ENCODE measurements at places on chromosomes 1 and 21.

- no peak for DNase-seq
Measured at GRCh38 chr1:44262414-44262813, 49.1 kb downstream of the DMAP1 start.

DNA sequence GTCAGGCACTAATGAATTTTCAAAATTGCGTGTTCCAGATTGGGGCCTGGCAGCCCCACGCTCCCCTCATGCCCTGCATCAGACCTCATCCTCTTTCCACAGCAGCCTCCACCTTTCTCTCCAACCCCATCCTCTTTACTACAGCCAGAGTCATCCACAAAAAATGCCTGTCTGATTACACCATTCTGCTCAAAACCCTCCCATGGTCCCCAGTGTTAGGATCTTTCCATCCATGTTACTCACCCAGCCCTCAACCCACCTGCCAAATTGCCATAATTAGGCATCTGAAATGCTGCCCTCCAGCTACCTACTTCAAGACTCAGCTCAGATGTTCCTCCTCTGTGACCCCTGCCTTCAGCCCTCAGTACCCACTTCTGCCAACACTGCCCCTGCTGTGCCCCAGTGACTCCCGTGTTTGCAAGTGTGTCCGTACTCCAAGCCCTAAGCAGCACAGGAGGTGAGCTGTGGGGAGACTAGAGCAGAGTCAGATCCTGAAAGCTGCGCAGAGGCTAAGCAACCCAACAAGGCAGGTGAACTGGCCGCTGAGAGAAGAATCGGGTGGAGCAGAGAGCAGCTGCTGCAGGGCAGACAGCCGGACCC lies 715 bp upstream of the ARTN start:
- DNase-seq = no peak

- DNase-seq = no peak
Measured at GRCh38 chr1:17045634-17046333, 8.0 kb downstream of the SDHB start.

- DNase-seq = peak; percentile 88
Measured at GRCh38 chr21:46458315-46459023, at the start of gene DIP2A. Gene DIP2A, plus strand, starts transcription at chr21:46458891. Its CDS starts 241 bp downstream, at chr21:46459132.

DNA sequence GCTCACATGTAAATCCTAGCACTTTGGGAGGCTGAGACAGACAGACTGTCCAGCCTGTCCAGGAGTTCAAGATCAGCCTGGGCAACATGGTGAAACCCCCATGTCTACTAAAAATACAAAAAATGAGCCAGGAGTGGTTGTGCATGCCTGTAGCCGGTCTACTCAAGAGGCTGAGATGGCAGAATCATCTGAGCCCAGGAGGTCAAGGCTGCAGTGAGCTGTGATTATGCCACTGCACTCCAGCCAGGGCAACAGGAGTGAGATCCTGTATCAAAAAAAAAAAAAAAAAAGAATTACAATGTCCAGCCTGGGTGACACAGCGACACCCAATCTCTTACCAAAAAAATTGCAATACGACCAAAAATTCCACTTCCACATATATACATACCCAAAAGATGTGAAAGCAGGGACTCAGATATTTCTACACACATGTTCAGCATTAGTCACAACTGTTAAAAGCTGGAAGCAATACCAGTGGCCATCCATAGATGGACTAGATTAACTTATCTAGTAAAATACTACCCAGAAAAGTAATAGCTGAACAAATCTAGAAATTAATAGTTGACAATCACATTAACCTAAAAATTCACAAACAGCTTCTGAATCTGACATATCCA lies 49.2 kb downstream of the ASH1L start:
- DNase-seq = no peak

DNA sequence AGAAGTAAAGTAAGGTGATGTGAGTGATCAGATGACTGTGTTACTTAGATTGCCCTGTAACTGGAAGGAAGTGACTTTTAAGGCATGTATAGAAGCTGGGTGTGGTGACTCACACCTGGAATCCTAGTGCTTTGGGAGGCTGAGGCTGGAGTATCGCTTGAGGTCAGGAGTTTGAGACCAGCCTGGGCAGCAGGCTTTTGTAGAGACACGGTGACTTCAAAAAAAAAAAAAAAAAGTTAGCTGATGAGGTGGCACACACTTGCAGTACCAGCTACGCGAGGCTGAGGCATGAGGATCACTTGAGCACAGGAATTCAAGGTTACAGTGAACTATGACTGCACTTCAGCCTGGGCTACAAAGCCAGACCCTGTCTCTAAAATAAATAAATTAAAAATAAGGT lies 2.3 kb upstream of the USP16 start:
- DNase-seq = no peak

DNA sequence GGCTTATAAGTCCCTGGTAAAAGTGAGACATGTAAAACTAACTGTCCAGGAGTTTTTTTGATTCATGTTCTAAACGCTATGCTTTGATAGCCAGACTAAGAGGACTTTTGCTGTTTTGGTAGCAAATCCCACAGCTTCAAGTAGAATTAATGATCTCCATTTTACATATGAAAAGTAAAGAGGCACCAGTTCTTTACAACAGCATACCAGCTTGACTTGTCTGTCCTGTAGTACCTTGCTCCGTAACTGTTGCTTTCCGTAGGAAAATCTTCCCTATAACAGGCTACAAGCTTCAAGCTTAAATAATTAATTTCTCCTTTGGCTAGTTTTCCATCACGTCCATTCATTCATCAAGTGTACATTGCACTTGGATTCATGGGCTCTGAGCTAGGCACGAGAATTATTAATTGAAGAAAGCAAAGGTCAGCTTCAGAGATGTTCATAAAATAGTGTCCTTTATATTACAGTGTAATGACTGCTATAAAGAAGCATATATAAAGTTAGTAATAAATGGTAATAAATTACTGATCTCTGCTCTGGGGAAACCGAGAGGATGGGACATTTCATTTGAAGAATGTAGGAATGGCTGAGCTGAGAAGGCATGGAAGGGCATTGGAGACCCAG lies 29.2 kb downstream of the B3GALT5 start:
- no peak for DNase-seq

- DNase-seq = no peak
Measured at GRCh38 chr1:243390162-243390791, 134.4 kb downstream of the SDCCAG8 start.

DNA sequence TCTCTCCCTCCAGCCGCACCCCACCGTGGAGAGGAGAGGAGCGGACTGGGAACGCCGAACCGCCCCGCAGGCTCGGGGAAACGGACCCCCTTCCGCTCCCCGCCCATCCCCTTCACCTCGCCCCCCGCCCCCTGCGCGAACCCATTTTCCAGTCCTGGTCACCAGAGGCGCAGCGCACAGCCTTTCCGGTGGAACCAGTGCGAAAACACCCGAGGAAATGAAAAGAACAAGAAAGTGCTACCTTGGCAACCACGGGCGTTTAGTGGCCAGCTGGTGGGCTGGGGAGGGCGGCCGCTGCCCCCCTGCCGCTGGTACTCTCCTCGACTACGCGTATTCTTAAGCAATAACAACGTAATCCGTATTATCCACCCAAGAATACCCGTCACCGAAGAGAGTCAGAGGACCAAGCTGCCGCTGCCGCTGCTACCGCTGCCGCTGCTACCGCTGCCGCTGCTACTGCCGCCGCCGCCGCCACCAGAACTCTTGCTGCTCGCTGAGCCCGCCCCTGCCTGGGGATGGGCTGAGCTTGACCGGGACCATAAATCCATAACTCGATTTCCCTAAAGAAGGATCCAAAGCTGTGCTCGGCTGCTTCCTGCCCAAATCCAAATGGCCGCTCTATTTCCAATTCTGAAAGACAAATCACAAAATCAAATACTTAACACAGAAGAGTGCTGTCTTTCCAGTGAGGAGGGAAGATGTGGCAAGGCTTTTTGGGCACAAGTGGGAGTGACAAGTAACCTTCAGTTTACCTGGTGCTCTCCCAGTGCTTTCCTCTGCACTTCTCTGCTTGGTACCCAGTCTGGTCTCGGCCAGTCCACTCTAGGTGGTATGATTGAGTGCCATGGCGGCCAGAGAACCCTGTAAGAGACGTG lies 125.2 kb upstream of the DPYD start:
- no peak for DNase-seq

- DNase-seq = no peak
Measured at GRCh38 chr1:112496290-112496689, 12.5 kb upstream of the WNT2B start.

DNA sequence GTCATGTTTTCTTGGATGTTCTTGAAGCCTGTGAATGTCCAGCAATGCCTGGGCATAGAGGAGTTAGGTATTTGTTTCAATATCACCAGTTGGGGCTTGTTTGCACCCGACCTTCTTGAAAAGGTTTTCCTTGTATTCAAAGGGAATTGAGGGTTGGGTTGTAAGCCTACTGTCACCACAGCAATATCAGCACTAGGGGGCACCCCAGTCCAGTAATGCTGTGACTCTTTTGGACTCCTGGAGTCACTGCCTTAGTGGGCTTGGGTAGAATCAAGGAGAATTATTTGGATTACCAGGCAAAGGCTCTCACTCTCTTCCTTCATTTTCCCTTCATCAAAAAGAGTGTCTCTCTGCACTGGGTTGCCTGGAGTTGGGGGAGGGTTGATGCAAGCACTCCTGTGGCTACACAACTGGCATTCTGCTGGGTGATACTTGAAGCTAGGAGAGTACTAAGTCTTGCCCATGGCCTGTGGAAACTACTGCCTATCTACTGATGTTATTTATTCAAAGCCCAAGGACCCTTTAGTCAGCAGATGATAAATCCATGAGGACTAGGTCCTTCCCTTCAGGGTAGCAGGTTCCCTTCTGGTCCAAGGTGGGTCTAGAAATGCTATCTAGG lies 34.5 kb downstream of the OR10R2 start:
- DNase-seq = no peak

DNA sequence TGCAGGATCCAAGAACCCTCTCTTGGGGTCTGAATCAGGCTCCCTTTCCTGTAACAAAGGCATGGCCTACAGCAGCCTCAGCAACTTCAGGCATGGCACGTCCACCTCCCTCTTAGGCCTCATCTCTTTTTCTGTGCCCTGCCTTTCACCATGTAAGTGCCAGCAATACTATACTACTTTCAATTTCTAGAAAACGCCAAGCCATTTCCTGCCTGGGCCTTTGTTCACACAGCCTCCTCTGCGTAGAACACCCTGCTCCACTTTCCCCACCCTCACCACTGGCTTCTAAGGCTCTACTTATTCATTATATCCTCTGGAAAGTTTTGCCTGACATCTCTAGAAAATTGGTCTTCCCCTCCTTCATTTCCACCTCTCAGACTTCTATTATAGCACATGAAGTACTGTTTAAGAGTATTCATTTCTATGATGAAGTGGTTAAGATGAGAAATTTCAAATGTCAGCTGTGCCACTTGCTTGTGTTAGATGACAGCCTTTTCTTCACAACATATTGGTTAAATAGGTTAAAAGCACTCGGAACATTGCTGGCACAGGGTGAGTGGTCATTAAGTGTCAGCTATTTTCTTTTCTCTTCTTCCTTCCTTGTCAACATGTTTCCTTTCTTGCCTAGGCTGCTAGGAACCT lies 41.6 kb upstream of the VWA5B1 start:
- peak; percentile 9 for DNase-seq

- no peak for DNase-seq
Measured at GRCh38 chr1:179589509-179589908, 2.1 kb upstream of the TDRD5 start.

DNA sequence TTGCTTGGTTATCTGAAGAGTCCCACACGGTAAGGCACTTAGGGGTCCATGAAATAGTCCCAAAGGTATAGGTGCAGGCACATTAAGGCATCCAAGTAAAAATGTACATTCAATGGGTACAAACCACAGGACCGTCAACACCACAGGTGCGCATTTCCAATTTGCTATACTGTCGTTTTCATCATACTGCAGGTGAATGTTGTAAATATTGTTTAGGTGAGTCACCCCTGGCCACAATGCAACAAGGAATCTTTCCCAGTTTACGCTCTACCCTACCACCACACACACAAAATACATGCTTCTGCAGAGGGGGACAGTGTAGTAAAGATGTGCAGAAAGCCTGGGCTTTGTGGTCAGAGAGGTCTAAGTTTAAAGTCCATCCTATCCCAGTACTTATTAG lies 13.7 kb downstream of the CADM3 start:
- DNase-seq = no peak

GRCh38 chr21:32203877-32204480 lies 74.9 kb downstream of the MIS18A start:
- DNase-seq = no peak

DNA sequence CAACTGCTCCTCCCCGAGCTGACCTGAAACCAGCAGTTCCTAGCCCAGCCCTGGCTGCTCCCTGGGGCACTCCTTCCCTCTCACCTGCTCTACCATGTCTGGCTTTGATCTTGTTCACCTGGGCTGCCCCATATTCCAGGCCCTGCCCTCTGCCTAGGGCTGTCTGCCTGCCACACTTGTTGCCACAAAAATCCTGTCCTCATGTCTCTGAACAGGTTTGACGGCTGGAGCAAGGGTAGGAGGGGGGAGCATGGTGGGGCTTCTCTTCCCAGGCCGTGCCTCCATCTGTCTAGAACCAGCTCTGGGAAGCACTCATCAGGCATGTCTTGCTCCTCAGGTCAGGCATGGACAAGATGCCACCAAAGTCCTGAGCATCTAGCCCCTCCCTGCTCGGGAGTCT lies 44.3 kb upstream of the WNT2B start:
- DNase-seq = no peak

- DNase-seq = no peak
Measured at GRCh38 chr1:179786815-179787685, 44.0 kb downstream of the FAM163A start.

DNA sequence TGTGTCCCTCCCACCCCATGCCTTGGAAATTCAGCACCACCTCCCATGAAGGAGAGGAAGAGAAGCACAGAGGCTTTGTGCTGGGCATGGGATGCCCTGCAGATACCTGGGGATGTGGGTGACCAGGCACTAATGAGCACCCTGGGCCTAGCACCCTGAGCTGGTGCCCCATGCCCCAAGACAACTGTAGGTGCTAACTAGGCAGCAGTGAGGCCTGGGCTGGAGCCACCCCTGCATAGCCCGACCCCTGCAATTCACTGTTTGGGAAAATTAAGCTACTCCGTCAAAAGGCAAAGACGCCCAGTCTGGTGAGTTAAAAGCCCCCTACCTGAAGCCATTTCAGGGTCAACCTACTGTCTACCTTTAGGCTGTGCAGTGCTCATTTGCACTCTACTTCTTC lies 5.4 kb downstream of the KCNA2 start:
- DNase-seq = no peak

DNA sequence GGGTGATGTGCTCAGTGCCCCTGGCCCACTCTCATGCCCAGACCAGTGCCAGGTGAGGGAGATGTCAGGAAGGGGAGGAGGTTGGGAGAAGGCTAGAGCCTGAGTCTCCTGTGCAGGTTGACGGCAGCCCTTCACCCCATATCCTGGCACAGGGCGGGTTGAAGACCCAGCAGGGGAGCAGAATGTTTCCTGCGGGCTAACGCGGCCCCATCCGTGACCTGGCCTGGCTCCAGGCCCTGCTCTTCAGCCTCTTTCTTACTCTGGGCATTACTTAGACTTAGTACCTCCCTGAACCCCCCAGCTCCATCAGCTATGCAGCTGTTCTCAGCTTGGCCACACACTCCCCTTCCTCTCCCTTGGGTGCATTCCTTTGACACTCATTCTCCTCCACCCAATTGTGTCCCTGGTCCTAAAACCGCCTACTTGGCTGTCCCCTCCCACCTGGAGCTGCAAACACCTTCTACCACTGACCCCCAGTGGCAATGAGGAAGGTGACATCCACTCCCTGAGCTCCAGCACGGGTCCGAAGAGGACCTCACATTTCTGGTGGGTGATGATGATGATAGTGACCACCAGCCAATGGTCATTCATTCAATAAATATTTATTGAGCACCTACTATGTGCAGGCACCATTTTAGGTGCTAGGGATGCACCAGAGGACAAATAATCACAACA lies 179.0 kb downstream of the PTPRU start:
- DNase-seq = no peak

Data from stimulated activated CD4-positive, alpha-beta T cell treated with anti-CD3 and anti-CD28 coated beads, TNF-alpha, amount 100 ng/mL, for 4 hours (primary cell).